ENCODE measurements at places on chromosomes 4 and X.

- no peak for DNase-seq
These were observed 399.0 kb downstream of the PABPC4L start for GRCh38 chr4:133802359-133803140.

DNA sequence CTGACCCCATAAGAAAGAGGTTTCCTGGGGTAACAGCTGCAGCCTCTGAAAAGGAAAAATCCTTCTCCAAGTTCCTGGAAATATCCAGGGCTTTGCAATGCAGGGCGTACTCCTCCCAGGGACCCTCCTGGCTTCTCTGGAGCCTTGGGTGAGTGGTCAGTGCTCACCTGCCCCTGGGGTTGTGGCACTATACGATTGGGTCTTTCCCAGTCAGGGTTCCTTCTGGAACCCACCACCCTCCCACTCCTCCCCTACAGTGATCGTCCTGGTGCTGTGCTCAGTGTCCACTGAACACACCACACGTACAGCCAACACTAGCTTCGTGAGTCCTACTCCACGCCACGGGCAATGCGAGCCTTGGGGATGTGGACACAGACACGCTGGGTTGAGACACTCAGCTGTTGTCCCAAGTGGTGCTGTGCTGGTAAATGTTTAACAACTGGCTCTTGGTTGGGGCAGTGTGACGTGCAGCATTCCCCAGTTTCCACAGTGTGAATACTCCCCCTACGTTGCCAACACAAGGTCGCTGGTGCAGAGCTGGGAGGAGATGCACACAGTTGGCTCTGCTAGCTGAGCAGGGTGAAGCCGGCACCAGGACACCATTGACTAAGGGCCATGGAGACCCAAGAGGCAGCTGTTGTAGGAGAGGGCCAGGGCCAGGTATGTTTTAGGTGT is 65.4 kb downstream of the HTRA3 start:
- DNase-seq: no peak

GRCh38 chr4:118881512-118882146 is 7.0 kb upstream of the SYNPO2 start:
- no peak for DNase-seq

DNA sequence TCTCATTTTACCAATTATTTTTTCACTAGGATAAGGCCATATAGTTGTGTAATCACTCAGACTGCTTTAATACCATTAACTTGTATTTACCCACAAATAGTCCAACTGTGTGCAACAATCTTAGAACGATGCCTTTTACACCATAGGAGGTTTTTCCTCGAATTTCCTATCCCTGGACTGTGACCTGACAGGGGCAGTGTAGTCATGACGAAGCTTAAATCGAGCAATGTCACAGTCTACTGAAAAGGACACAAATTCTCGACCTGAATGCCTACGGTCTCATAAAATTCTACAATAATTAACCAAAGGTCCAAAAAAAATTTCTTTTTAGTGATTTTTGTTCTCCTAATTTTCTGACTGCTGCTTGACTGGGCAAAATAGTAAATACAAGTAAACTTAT is 208.9 kb downstream of the ADAMTS3 start:
- DNase-seq: no peak

DNA sequence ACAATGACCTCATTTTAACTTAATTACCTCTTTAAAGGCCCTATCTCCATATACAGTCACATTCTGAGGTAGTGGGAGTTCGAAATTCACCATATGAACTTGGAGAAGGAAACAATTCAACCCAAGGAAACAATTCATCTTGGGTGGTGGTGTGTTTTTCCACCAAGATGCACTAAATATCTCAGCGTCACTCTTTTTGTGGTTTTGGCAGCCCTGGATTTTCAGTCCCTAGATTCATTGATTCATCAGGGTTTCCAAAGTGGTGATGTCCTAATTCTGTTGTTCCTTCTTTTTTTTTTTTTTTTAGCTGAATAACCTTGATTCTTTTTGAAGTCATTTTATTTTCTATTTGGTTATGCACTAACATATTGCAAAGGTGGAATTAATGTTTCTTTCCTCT is 162.6 kb upstream of the RAPGEF2 start:
- DNase-seq: no peak

All from C1 segment of cervical spinal cord (tissue), 14 donors.